NCI-H1105 treated with DMSO at 0.1 percent for 48 hours (cell line): ENCODE measurements at places on chromosomes 12 and 14.

- DNase-seq, result no peak
These were observed 8.4 kb upstream of the SFSWAP start for GRCh38 chr12:131702573-131702877.

DNA sequence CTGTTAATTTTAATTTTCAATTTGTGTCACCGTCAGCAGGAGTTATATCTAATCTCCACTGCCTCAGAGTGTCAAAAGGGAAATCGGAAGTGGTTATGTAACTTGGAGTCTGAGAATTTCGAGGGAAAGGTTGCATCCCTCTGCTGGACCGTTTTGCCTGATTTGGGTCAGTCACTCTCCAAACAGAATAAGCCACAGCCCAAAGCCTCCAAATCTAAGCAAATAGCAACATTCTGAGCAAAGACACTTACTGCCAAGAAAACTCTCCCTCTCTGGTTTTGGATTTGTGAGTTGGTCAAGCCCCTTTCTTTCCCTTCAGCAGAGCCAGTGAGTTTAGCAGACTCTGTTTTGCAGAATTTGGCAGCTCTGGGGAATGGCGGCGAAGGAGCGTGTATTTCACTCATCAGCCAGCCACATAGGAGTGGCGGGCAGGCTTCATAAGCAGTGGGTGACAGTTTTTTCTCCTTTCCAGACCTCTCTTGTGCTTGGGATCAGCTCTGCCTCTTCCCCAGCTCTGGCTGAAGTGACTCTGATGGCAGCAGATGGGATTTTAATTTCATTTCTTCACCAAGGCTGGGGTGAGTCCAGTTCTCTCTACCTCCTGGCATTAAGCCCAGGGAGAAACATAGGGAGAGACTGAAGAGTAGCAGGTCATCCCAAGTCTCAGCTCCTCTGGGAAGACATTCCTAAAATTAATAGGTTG lies 218.7 kb upstream of the NOS1 start:
- no peak for DNase-seq

- DNase-seq, result no peak
These were observed 3.2 kb upstream of the PYGL start for GRCh38 chr14:50947446-50947845.

GRCh38 chr14:77301103-77301502 lies 19.6 kb downstream of the POMT2 start:
- DNase-seq, result peak; percentile 45
